ENCODE measurements at places on chromosomes 5 and 9.

GRCh38 chr5:155066886-155067595 lies 53.5 kb downstream of the KIF4B start:
- no peak for DNase-seq

- DNase-seq, result no peak
Measured at GRCh38 chr5:19240170-19240569, 747.8 kb downstream of the CDH18 start.

GRCh38 chr9:125540497-125540896 lies 166.5 kb downstream of the MAPKAP1 start:
- DNase-seq, result no peak

GRCh38 chr5:31383734-31384133 lies 148.2 kb downstream of the DROSHA start:
- no peak for DNase-seq

DNA sequence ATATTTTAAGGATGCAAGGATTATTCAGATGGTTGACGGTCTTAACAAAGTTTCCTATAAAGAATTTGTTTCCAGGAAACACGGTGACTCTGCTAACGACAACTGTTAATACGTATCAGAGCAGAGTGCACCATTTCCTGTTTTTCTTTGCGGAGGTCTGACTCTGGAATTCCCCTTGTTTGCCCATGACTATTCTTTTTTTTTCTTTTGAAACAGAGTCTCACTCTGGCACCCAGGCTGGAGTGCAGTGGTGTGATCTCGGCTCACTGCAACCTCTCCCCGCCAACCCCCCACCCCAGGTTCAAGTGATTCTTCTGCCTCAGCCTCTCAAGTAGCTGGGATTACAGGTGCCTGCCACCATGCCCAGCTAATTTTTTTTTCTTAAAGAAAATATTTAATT lies 115.9 kb downstream of the CDC42SE2 start:
- peak; percentile 66 for DNase-seq

DNA sequence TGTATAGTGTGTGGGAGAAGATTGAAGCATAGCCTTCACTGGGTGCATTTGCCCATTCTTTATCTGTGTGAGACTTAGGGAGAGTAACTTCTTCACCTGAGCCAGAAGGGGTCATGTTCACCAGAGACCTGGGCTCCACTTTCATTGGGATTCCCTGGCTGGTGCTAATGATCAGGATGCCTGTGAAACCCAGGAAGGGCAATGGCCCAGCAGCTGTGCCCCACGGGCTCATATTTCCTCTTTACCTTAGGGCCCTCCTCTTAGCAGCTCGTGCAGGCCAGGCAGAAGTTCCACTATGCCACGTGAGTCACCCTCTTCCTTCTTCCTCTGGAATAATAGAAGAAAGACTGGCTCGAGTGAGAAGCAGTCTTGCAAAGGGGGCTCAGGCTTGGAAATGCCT lies 5.0 kb downstream of the PPARGC1B start:
- no peak for DNase-seq

GRCh38 chr9:91782708-91783214 lies 167.3 kb downstream of the ROR2 start:
- no peak for DNase-seq

DNA sequence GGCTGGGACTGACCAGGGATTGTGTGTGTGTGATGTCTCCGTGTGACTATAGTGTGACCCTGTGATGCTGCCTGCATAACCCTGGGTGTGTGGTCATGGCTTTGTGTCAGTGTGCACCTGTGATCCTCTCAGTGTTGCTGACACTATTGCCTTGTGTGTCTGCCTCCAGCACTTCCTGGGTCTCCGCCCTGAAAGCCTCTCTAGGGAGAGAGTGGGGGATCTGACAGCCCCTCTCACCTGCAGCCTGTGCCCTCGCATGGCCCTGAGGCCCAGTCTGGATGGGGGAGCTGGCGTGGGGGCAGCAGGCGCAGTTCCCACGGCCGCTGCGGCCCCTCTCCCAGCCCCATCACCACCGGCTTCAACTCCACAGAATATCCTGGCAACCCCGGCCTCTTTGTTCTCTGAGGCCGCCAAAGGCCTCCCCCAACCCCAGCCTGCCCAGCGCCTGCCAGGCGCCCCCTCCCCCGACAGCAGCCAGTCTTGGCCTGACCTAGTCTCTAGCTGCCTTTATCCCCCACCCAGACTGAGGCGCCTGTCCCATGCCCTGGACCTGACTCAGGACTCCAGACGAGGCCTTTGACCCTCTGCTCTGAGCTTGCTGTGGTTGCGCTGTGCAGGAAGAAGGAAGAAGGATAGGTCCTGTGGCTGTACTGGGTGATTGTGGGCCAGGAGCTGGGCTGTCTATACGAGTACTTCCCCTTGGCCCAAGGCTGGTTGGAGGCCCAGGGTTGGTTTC lies 38.7 kb downstream of the CXXC5 start:
- no peak for DNase-seq
